NCI-H1436 treated with DMSO at 0.1 percent for 48 hours (cell line): ENCODE measurements at places on chromosomes 11 and 22.

DNA sequence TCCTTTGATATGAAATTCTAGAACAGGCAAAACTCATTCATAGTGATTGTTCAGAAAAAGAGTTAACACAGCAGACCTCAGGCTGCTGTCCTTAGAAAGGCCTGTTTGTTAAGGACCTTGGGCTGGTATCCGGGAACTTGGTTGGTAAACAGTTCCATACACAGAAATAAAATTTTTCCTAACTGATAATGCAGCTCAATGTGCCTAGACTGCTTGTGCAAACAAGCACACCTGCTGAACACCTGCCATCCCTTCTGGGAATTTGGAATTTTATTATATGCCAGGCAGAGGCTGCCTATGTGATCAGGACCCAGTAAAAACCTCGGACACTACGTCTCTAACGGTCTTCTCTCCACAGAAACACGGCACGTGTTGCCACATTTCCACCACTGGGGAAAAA, 11.5 kb downstream of the THAP12 start:
- DNase-seq, result no peak

DNA sequence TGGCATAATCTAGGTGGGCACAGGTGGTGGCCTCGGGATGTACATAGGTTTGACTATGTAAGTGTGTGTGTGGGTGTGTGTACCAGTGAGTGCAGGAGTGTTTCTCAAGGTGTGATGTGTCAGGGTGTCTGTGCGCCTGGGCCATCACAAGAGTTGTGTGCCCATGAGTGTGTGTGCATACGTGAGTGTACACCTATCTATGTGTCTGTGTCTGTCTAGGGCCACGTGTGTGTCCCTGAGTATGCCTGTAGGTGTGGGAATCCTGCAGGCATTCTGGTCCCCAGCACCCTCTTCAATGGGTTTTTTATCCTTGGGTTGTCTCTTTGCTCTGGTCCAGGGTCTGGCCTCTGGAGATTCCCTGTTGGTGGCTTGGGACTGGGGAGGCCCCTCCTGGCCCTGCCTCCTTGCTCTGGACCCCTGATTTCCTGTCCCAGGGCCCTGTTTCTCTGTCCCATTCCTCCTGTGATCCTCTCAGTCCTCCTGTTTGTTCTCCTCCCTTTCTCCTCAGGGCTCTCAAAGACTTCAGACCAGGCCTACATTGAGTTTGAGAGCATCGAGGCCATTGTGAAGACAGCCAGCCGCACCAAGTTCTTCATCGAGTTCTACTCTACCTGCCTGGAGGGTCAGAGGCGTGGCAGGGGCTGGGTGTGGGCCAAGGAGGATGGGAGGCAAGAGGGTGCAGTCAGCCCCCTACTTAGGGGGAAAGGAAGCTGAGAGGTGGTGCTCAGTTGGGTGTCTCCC, 9.4 kb downstream of the INPPL1 start:
- no peak for DNase-seq

DNA sequence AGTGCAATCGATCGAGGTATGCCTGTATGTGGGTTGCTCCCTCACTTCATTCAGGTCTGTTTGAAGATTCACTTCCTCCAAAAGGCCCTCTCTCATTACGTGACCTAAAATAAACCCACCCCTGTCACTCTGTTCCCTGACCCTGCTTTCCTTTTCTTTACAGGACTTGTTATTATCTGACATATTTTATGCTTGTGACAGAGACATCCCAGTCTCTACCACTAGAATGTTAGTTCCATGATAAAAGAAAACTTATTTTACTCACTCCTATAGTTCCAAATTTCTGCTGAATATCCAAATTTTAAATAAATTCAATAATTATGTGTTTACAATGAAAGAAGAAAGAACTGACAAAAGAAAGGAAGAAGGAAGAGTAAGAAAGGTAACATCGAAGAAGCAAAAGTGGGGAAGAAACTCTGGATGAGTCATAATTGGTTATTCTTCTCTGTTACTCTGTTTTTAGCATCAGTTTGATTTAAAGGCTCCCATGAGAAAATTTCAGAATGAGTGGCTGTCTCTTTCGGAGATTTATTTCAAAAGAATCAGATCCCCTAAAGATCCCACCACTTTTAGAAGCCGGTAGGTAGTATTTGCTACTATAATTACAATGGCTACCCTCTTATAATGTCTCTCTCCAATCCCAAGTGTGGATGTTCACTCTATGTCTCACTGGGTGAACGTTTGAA, 33.5 kb downstream of the ENTHD1 start:
- DNase-seq, result no peak

GRCh38 chr11:8243458-8243857, 20.2 kb downstream of the LMO1 start:
- DNase-seq, result no peak

- no peak for DNase-seq
Measured at GRCh38 chr11:86050196-86050709, 18.6 kb downstream of the PICALM start.

GRCh38 chr11:69425895-69426544, 55.4 kb upstream of the LINC01488 start:
- no peak for DNase-seq

DNA sequence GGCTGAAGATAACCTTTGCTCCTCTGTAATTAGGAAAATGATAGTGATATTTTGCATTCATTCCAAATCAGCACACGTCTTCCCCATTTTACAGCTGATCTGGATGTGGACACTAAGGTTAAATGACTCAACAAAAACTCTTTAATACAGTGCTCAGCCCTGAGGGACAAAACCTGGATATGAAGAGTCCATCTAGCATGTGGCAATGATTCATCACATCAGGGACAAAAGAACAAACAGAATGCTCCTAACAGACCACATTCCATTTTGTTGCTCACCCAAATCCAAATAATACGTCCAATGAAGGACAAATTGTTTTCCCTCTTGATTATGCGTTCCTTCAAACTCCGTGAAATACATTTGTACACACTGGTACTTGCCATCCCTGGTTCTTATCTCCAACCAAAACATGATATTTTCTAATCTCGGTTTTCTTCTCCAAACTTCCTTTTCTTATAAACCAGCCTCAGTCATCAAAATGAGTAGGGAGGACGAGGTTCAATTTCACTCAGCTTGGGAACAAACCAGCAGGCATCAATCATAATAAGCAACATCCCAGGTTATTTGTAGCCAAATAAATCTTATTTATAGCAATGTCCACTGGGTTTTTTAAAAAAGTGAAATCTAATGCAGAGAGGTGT, 53.7 kb upstream of the MTMR2 start:
- no peak for DNase-seq

- no peak for DNase-seq
Measured at GRCh38 chr11:15227011-15227410, 112.3 kb downstream of the INSC start.

DNA sequence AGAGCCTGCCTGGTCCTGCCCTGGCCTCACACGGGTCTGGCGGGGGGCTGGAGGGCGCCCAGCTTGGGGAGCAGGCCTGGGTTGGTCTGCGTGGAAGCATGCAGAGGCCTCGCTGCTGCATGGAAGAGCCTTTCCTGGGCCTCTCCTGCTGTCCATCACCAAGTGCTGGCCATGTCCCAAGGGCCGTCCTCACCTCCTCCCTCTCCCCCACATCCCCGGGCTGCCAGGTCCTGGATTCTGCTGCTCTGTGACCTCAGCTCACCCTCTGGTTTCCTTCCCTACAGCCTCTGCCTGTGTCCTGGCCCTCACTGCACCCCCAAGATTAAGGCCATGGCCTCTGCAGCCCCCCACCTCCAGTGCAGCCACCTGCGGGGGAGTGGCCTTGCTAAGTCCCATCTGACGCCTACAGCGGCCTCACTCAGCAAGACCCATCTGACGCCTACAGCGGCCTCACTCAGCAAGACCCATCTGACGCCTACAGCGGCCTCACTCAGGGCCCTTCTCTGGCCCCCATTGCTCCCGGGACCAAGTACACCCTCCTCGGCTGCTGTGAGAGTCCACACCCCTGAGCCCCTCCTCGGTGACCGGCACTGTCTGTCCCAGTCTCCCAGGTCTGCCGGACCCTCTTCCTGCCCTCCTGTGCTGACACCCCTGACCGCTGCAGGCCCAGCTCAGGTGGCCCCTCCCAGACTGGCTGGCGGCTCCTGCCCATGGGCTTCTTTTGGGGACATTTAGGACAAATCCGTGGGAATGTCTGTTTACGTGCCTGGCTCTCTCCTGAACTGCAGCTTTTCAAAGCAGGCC, 119.5 kb upstream of the B3GAT1 start:
- no peak for DNase-seq

DNA sequence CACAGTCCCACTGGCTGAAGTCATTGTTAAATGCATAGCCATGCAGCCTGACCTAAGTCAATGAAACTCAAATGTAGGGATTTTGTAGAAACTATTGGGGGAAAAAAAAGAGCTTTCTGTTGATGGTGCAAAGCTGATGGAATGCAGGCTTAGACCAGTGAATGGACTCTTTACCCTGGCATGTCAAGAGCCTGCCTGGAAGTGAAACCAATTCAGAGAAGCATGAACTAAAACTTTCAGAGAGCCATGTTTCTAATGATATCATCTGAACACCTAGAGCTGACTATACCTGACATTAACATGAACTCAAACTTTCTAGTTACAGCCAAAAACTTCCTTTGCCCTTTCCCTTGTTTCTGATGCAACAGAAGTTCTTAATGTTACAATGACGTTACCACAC, 89.0 kb downstream of the APIP start:
- DNase-seq, result no peak

GRCh38 chr22:29531419-29531818, 22.1 kb downstream of the THOC5 start:
- no peak for DNase-seq

- DNase-seq, result no peak
Measured at GRCh38 chr11:103988595-103988969, 47.9 kb upstream of the DDI1 start.

DNA sequence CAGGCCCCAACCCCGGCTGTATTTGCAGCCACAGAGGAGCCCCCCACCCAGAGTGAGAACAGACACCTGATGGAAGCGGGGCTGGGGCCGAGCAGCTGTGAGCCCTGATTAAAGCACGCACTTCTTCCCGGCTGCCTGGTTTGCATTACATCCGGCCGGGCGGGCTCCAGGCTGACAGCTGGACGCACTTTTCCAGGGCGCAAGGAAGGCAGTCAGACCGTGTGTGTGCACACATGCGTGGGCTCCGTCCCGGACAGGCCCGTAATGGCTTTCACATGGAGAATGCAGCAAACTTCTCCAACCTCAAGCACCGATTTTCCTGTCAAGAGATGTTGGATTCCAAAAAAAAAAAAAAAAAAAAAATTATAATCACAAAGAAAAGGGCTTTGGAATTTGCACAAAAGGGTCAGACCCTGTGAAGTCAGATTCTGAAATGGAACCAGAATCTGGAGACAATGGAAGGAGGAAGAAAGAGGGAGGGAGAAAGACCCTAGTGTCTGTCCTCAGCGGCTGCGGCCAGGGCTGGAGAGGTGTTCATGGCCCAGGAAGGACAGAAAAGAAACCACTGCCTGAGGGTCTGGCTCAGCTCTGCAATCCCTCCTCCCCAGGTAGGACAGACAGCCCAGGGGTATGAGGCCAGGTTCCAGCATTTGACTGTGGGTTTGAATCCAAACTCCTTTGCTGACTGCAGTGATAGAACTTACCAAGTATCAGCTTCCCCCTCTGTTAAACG, 365.5 kb downstream of the MN1 start:
- DNase-seq, result no peak
